ENCODE measurements at places on chromosomes 6 and 20. TPM values are rescaled to one million over a fixed set of nuclear protein-coding genes. Genes with fewer than 3 reads are reported as not detected.

- no peak for DNase-seq
Observed at GRCh38 chr6:115677198-115677597, 383.5 kb downstream of the FRK start.

GRCh38 chr6:39440039-39440426, 117.5 kb upstream of the KCNK16 start:
- DNase-seq: no peak

DNA sequence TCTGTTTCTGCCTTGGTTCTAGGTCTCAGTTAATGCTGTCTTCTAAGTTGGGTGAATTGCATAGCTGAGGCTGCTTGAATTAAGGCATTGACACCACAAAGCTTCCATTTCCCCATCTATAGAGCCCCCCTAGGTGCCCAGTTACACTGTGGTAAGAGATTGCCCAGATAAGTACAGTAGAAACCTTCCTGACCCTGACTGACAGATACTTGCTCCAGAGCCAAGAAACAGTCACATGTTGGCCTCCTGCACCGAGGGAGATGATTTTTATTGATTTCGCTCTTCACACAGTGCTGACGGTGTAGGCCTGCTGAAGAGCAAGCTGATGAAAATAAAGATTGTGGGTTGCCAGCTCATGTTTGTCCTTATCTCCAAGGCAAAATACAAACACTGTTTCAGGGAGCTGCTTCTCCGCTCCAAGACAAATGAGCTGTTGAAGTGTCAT, 67.9 kb downstream of the TRMT11 start:
- DNase-seq: no peak

GRCh38 chr6:48036316-48036715, 74.7 kb downstream of the PTCHD4 start:
- DNase-seq: no peak

DNA sequence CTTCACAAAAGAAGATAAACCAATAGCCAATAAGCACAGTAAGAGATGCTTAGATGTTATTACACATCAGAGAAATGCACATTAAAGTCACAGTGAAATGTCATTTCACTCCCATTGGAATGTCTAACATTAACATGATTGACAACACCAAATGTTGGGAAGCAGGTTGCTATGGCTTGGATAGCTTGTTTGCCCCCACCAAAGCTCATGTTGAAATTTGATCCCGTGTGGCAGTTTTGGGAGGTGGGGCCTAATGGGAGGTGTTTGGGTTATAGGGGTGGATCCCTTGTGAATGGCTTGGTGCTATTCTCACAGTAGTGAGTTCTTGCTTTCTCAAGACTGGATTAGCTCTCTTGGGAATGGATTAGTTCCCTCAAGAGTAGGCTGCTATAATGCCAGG, 44.8 kb downstream of the MRAP2 start:
- no peak for DNase-seq

- no peak for DNase-seq
Observed at GRCh38 chr20:53711333-53712211, 117.9 kb upstream of the ZNF217 start.

DNA sequence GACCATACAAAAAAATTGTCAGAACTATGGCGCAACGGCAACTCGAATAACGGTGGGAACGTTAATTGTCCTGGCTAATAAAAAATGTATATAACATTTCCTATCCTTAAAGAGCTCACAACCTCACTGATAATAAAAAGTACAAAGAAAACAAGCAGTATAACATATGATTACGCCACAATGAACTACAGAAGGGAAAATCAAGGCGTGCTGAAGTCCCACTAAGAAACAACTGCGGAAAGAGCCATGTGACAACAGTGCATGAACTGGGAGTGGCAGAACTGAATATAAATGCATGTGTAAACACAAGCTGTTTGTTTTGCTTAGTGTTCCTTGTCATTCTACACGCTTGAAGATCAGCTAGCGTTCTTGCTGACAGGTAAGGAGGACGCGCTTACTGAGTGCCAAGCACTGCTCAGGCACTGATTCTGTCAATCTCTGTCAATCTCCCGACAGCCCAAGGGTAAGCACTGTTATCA, 466 bp upstream of the PSMB1 start:
- no peak for DNase-seq

- DNase-seq: no peak
Observed at GRCh38 chr20:16459019-16459700, 114.1 kb downstream of the KIF16B start.

The OOEP gene
- total RNA-seq: not detected

The COL10A1 gene
- not detected for total RNA-seq

The NOX3 gene
- total RNA-seq: not detected

The FAM217B gene
- total RNA-seq: 18.0 TPM

All from progenitor cell of endocrine pancreas (in vitro differentiated cells).